ENCODE measurements at places on chromosomes 11 and 22.

DNA sequence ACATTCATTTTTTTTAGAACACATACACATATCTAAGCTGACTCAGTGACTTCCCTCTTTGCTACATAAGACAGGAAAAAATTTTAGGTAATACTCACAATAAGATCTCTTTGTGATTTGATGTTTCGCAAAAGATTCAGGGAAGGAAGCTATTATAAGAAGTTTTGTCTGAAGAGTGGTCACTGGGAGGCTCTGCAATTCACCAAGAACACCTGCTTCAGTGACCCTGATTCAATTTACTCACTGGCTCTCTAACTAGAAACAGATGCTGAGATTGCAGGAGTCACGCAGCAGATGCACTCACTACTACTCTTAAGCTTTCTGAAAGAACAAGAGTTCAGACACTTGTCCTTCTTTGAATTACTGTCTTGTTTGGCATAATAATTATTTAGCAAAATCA is 193.6 kb upstream of the DDI1 start:
- no peak for DNase-seq

DNA sequence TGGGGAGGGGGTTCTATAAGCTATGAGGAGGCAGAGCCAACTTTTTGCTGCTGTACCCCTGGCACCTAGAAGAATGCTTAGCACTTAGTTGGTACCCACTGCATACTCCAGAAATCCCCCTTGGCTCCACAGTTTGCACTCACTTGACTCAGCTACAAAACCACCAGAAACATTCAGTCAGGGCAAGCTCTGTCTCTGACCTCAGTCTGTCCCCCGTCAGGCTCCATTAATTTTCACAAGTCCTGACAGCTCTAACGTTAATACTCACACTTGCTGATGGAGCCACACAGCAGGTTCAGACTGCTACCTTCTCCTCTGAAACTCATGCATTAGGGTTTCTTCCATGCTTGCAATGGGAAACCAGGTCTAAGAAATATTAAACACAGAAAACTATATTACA is 81.7 kb downstream of the MPPED2 start:
- DNase-seq = no peak

DNA sequence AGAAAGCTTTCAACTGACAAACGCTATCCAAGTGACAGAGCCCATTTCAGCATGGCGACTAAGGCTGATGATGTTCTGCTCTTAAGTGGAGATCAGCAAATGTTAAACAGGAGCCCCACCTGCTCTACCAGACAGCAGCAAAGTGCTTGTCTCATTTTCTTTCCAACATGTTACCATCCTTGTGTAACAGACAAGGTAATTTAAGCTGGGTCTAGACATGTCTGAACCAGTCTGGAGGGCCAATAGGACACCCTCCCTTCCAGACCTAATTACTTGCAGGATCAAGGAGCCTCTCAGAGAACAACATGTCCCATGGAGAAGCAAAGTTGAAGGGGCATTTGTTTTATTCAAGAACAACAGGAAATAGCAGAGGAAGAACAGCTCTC is 3.9 kb upstream of the LMO2 start:
- peak; percentile 32 for DNase-seq

DNA sequence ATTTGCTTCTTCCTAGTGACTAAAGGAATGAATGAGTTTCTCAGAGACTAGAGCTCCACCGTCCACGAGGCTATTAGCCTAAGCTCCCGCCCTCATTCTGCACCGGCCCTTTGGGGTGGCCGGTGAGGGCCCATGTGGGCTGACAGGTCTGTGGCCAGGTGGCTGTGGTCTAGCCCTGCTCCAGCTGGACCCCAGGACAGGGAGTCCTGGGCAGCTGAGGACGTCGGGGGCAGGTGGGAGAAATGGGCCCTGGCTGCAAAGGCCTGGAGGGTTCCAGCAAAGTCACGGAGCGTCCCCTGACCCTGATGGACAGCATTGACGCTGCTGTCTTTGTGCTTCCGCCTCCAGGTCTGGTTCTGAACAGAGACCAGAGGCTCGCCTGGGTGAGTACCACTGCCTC is 12.2 kb downstream of the SERHL2 start:
- no peak for DNase-seq
